ENCODE measurements at places on chromosomes 3 and 15.

DNA sequence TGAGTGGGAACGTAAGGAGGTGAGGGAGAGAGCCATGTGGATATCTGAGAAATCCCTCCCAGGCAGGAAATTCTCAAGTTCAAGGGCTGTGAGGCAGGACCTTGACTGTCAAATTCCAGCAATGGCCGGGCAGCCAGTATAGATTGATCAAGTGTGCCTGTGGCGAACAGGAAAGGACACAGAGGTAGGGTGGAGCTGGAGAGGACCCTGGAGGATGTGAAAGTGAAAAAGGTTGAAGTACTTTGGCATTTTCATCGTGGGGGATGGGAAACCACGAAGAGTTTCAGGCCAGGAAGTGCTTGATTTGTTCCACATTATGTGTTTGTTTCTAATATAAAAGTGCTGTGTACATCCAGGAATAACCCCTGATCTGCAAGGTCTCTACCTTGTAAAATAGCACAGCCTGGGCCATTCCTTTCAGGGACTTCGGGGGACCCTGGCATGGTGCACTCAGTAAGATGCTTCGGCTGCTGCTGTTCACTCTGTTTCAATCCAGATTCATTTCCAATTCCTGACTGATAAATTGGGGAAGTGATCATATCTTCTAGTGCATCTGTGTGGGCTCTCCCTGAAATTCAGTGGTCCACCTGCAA, 156.6 kb downstream of the MCTP2 start:
- no peak for DNase-seq

DNA sequence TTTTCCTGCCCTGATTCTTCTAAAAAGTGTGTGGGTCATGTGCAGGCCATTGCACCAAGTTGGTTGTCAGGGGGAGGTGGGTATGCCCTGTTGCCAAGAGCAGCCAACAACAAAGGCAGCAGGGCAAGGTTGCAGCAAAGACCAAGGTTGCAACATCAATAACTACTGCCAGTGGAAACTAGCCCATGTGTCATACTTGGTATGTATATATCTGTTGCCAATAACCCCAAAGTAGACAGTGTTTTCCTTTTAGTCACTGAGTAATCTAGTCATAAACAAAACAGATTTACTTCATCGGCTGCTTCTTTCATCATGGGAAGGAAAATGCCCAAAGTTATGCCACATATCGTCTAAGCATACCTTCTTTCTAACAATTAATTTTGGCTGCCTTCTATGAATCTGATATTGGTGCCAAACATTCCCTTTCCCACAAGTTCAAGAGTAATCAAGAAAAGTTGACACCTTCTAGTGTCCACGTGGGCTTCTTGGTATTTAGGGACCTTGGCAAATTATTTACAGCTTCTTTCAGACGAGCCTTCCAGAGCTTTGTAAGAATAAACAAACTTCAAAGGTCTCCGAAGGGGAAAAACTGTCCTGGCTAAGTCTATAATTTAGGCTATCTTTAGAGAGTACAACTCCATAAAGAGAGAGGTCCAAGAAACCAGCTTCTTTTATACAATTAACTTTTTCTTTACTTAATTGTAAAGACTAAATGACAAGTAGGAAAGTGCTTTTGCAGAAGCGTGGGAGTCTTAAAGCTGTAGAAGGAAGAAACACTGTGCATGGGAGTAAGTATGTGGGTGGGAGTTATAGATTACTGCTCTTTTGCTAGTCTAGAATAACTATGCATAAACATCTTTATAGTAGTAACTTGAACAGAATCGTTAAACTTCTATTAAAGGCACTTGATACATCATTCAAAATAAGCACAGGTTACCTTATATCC, 10.0 kb upstream of the MBNL1 start:
- DNase-seq, result no peak

DNA sequence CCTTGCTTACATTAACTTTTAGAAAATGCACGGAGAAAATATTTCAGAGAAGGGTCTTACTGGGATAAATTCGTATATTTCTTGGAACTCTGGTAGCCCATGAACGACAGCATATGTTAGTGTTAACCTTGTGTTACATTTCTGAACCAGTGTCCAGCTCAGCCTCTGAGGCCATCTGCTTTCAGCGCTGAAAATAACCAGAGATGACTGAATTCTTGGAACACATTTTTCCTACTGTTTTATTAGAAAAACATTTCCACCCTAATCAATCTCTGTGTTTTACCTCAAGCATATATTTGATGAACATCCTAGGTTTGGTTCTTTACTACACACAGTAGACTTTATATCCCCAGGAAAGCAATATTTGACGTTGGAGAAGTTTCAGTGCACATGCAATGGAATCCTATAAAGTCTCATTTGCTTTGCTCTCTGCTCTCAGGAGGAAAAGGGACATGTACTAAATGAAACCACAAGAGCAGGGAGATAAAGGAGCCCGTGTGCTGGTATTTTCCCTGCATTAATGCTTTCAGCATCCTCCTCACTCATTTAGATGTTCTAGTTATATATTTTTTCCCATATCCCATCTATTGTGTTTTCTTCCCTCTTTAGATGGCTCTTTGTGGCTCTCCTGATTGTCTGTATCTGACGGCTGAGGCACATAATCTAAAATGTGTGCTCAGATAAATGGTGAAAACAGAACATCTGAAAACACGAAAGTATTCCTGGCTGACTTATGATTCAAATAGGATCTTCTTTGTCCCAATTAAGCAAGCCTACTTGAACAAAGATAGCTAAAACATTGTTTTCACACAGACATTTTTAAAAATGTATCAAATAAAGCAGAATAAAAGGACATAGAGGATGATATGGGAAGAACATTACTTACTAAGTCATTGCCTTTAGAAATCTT, 151.7 kb upstream of the KCNMB2 start:
- no peak for DNase-seq

DNA sequence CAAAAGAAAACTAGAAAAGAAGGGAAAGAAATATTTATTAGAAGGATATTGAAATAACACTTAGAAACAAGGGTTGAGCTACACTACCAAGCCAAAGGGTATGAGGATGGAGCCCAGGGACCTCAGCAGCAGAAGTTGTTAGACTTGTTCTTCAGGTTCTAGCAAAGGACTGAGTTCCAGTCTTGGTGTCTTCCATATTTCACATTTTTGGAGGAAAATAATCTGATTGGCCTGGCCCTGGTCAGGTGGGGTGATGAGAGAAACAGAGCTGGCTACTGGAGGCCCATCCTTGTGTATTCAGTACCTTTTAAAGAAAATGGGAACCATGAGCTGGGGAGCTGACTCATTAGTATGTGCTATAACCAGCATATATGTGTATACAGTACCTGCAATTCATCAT, 28.2 kb downstream of the PPP4R2 start:
- DNase-seq, result no peak

DNA sequence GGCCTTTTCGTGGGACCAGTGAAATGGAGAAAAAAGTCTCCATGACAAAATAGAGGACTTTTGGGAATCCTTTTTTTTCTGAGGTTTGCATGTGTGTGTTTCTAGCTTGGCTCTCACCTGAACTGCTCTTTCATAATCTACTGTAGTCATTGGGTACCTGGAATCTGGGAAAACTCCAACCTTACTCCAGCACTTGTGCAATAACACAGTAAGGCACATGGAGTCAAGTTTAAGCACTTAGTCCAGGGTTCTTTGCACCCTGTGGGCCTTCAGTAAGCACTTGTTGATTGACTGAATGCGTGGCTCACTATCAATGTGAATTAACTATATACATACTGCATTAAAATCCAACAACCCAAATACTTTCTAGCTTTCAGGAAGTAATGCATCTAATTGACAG, 299.5 kb downstream of the ZBTB20 start:
- DNase-seq, result no peak

GRCh38 chr3:137050281-137050680, 92.5 kb downstream of the IL20RB start:
- DNase-seq, result no peak

DNA sequence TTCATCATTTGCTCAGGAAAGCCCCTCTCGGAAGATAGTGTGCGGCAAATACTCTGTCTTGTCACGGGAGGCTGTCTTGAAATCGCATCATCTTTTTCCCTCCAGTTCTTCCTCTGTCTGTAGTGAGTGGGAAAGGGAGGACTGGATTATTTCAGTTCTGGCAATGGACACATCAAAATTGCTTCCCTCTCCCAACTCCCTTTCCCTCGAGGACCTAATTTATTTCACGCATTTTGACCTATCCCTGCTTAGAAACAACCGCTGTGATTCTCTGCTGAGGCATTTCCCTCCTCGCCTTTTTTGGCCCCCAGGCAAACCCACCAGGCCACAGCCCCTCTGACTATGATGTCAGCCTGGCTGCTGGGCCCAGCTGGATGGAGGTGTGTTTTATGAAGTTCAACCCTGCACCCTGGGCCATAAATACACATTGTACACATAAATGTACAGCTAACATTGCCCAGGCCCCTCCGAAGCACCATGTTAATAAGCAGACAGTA, 138.7 kb upstream of the LRTM1 start:
- no peak for DNase-seq

DNA sequence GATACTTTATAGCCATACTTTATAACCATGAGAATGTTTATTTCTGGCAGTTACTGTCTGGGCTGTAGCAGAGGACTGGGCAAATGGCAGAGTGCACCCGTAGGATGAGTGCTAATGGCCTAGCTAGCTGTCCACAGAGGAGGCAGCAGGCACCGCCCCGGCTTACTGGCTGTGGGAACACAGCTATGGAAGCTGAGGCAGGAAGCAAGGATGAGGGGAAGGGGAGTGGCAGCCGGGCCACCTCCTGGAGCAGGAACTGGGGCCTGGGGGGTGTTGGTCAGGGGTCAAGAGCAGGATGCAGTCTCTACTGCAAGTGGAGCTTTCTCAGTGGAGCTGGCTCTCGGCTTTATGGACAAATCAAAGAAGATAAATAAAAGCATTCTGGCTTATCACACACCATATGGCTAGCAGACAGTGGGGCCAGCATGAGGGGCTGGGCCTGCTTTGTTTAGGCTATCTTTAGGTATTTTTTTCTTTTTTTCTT, 316.8 kb upstream of the CTDSPL start:
- no peak for DNase-seq

DNA sequence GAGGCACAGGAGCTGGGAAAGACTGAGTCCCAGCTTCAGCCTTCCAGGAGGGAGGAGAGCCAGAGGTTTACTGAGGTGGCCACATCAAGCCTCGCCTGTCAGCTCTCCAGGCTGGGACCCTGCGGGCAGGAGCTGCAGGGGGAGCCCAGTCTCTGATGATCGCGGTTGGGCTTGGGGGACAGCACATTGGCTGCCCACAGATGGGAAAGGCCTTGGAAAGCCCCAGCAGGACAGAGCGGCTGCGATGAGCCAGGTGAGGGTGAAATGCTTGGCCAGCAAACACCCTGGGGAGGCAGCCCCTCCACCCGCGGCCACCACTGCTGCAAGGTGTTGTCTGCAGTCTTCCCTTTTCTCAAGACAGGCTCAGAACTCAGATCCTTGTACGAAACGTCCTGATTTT, 31.2 kb downstream of the SEC61A1 start:
- no peak for DNase-seq

DNA sequence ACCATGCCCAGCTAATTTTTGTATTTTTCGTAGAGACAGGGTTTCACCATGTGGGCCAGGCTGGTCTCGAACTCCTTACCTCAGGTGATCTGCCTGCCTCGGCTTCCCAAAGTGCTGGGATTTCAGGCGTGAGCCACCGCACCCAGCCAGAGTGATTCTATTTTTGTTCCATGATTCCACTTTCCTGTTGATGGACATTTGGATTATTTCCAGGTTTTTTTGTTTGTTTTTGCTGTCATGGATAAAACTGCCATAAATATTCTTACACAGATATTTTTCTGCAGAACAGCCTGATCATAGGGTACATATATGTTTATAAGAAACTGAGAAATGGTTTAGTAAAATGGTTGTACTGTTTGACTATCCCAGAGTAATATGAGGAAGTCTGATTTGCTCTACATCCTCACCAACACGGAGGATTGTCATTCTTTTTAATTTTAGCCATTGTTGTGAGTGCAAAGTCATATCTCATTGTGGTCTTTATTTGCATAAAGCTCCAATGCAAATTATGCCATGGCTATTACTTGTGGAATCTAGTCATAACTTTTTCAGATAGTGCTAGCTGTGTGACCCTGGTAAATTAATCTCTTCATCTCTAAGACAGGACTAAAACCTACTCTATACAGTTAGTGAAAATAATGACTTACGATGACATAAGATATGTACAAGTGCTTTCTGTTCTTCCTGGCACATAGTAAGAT, 42.7 kb downstream of the MAP6D1 start:
- DNase-seq, result no peak

DNA sequence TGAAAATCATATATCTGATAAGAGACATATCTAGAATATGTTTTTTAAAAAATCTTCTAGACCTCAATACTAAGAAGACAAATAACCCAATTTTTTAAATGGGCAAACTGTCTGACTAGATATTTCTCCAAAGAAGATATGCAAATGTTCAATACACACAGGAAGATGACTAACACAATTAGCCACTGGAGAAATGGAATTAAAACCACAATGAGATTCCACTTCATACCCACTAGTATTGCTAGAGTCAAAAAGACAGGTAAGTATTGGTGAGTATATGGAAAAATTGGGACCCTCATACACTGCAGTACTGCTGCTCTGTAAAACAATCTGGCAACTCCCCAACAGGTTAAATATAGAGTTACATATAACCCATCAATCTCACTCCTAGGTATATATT, 33.1 kb upstream of the TOPAZ1 start:
- DNase-seq, result no peak

- no peak for DNase-seq
Measured at GRCh38 chr3:123344175-123344906, 104.5 kb downstream of the ADCY5 start.

DNA sequence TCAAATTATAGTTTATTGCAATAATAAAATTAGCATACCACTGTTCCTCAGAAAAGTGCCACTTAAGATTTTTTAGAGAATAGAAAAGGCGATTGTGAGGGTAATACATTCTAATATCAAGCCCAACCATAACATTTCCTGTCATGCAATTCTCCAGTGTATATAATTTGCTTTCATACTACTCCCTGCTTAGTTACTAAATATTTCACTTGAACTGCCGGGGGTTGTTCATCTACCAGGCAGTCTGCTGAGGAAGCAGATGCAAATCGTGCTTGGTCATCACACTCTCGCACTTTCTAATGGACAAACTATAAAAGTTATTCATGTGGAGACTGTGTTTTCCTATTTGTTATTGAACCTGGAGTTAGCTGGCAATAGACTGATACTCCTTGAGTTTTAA, 645.6 kb upstream of the CBLB start:
- DNase-seq, result no peak

- peak; percentile 78 for DNase-seq
Measured at GRCh38 chr15:92803852-92804609, 96.1 kb upstream of the CHD2 start.

GRCh38 chr3:162052636-162053035, 556.0 kb downstream of the OTOL1 start:
- no peak for DNase-seq

DNA sequence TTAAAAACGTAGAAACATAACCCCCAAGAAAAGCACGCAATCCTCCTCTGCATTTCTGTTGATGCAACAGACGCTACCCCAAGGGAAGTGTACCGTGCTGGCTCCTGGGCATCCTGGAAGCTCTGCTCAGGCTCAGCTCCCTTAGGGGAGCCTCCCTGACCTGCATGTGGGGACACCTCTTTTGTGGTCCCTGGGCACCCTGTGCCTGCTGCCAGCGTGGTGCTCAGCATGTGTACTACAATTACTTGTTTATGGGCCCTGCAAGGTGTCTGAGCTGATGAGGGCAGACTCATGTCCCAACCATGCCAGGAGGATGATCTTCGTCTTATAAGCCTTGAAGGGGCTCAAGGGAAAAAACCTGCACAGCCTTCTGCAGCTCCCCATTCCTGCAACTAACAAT, 18.3 kb downstream of the EHD4 start:
- DNase-seq, result no peak
